ENCODE measurements at places on chromosomes 1 and 21.
A peak's percentile ranks its signal among the peaks of the same experiment; 100 is the strongest.

GRCh38 chr1:66982561-66983260 is 57.9 kb downstream of the MIER1 start:
- ATAC-seq: no peak

DNA sequence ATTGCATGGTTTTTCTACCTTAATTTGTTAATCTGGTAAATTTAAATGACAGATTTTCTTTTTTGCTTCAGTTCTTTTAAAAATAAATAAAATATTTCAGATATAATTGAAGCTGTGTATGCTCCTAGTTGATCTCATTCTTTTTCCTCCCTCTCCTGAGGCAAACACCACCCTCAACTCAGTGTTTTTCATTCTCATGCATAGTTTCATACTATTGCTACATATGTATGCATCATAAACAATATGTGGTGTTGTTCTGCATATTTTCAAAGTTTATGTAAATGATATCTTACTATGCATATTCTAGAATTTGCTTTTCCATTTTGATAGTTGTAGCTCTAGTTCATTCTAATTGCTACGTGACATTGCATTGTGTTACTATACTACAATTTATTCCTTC is 257.2 kb upstream of the POU3F1 start:
- no peak for ATAC-seq

DNA sequence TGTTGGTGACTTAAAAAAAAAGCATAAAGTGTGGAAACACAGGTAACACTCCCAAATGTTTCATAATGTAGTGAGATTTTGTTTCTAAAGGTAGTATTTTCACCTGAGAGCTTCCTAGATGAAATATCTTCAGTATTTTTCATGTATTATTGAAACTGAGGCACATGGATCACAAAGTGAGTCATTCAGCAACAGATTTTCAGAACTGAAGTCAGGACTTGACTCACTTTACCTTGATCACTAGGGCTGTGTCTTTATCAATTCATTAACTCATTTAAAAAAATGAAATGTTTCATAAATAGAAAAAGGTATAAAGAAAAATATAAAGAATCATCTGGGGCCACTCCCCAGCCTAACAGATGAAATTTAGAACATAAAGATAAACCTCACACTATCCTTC is 66.5 kb upstream of the RCC1 start:
- no peak for ATAC-seq

GRCh38 chr21:31162079-31162699 is 123.9 kb upstream of the KRTAP19-8 start:
- ATAC-seq: no peak

- ATAC-seq: no peak
Observed at GRCh38 chr1:45644661-45645060, 20.8 kb upstream of the CCDC17 start.

DNA sequence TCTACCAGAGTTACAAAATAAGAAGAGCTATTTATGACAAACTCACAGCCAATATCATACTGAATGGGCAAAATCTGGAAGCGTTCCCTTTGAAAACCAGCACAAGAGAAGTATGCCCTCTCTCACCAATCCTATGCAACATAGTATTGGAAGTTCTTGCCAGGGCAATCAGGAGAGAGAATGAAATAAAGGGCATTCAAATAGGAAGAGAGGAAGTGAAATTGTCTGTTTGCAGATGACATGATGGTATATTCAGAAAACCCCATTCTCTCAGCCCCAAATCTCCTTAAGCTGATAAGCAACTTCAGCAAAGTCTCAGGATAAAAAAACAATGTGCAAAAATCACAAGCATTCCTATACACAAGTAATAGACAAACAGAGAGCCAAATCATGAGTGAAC is 1169.5 kb downstream of the AMY1C start:
- ATAC-seq: no peak

GRCh38 chr1:5811419-5811818 is 180.8 kb downstream of the NPHP4 start:
- ATAC-seq: no peak

DNA sequence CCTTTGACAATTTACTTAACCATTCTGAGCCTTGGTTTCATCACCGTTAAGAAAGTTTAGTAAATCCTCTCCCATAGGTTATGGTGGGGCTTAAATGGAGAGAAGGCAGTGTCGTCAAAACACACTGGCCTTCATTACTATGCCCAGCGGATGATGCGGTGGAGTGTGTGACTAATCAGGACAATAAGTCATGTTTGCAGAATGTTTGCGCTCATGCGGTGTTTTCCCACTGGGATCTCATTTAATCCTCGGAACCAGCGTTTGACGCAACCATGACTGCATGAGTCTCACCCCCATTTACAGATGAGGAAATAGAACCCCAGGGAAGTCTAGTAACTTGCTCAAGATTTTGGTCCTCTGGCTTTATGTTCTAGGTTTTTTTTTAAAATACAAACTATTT is 17.5 kb downstream of the SLC26A9 start:
- peak; percentile 81 for ATAC-seq

DNA sequence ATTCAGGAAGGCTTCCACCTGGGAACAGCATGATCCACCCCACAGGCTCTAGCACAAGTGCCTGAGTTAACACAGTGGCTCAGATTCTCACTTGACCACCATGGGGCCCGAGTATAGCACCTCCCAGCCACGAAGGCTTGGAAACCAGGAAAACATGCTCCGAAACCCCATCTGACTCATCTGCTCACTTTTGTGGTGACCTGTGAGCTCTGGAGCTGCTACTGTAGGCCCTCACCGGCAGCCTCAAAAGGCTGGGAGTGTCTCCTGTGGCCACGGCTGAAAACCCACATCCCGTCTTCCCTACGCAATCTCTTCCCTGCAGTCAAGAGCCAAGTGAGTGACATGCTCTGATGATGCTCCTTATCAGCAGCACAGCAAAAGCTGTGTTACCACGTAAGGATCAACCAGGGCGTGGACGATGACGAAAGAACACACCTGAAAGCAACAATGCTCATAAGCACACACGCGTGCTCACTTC is 81.4 kb downstream of the TGFBR3 start:
- ATAC-seq: peak; percentile 73

- ATAC-seq: no peak
Observed at GRCh38 chr1:62897788-62898187, 113.9 kb downstream of the ATG4C start.

- ATAC-seq: no peak
Observed at GRCh38 chr1:192491804-192492554, 83.6 kb upstream of the RGS1 start.

- ATAC-seq: no peak
Observed at GRCh38 chr21:19731251-19731650, 1267.0 kb upstream of the NCAM2 start.

DNA sequence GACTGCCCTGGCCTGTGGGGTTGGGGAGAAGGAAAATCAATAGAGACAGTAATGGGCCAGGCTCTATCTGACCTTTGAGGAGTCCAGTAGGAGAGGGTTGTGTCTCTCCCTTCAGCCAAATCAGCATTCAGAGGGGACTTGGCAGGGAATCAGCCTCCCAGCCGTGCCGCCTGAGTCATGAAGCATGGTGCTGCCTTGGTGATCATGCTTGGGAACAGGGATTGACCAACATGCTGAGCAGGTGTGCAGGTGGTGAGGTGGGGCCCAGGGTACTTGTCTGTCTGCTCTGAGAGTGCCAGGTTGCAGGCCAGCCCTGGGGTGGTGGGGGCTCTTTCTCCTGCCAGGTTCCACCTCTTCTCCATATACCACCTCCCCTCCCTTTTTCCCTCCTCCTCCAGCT is 58.9 kb upstream of the TLR5 start:
- ATAC-seq: peak; percentile 78

- ATAC-seq: peak; percentile 17
Observed at GRCh38 chr1:232613752-232614381, 16.1 kb downstream of the SIPA1L2 start.

- ATAC-seq: no peak
Observed at GRCh38 chr1:96130432-96130831, 591.2 kb upstream of the PTBP2 start.

GRCh38 chr1:230382001-230382491 is 44.1 kb downstream of the PGBD5 start:
- ATAC-seq: no peak

GRCh38 chr21:19420565-19420964 is 1017.0 kb upstream of the TMPRSS15 start:
- no peak for ATAC-seq

GRCh38 chr1:108595507-108595906 is 35.6 kb downstream of the EEIG2 start:
- no peak for ATAC-seq

DNA sequence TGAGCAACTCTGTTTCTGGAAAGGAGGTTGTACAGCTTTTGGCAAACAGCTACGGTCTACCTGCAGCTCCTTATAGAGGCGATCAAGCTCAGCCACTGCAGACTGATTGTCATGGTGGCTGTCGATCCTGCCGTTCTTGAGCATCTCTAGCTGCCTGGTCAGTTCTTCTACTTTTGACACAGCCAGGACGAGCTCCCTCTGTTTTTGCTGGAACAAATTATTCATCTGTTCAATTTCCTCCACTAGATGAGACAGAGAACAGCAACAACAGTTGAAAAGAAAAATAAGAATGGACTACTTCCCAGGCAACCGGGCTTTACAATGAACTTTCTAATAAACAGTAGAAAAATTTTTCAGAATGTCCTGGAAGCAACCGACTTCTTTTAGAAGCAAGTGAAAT is 42.5 kb downstream of the TP53BP2 start:
- no peak for ATAC-seq

DNA sequence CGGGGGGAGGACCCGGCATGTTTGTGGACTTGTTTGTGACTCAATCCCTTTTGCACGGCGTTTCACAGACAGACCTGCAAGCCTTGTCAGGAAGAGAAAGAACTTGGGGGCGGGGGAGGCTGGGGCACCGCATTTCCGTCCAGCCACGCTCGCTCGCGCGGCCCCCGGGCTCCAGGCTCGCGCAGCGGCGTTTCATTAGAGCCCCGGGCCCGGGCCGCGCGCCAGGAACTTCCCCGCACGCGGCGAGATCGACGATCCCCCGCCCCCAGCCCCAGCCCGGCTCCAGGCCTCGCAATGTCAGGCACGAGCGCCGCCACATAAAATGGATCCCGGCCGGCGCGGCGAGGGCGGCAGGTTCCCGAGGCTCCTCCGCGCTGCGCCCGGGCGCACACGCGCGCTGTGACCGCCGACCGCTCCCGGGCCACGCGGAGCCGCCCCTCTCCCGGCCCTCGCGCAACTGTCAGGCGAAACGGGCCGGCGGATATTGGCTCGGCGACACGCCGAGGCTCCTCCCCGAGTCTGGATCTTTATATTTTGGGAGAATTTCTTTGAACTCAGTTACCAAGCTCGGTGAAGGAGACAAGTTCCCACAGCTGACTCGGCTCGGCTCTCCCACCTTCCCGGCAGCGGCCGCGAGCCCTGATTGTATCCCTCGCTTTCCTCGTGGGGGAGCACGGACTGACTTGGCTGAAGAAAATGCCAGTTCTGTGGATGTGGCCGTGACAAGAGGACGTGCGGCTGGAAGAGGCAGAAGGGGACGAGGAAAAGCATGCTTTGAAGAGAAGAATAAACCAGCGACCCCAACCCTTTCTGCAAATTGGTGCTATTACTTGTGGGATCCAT is at the start of gene KIF26B:
TSS of gene KIF26B (plus strand) at position 557 of the 843 bp plus-strand sequence. CDS start 440 bp downstream, outside the sequence.
- peak; percentile 19 for ATAC-seq

DNA sequence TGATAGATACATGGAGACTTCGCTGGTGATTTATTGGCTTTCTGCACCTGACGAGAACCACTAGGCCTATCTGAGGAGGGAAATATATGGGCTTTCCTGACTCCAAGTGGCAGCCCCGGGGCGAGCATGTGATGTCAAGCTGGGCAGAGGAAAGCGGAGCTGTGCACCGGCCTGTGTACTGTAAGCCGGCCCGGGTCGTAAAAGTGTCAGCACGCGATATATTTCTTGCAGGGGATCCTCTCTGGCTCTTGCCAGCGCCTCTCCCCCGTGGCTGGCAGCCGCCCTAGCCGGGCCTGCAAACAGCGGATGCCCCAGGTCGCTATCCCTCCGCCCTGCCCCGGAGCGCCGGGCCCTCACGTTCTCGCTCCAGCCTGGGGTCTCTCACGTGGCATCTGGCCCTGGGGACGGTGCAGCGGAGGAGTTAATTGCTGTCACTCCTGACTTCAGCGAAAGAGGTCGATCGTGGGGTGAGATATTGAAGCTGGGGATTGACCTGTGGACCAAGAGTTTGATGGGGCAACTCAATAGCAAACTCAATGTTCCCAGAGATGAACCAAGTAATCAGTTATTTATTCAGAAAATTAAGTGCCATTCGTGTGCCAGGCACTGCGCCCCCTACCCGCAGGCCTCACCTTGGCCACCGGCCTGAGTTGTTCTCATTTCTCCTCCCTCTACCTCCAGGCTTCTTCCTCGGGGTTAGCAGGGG is 41.0 kb upstream of the HAO2 start:
- peak; percentile 36 for ATAC-seq

- ATAC-seq: peak; percentile 83
Observed at GRCh38 chr21:33299181-33299752, 25.5 kb upstream of the IFNAR1 start.

DNA sequence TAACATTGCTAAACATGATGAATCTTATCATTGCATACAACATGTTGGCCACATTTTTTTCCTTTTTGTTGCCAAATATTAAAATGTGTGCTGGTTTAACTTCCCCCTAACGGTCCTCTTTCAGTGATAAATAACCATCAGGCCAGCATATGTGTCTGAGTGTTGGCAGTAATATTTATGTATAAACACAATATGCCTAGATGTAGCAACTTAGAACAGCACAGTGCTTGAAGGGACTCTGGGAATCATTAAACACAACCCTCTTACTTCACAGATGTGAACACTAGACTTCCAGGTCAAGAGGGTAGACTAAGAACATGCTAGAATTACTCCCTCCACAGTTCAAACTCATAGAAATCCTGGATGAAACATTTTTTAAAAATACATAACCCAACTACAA is 581.8 kb downstream of the PLPP3 start:
- no peak for ATAC-seq

GRCh38 chr1:226656601-226657277 is 82.3 kb downstream of the ITPKB start:
- ATAC-seq: peak; percentile 57

GRCh38 chr1:208335371-208336136 is 91.4 kb upstream of the PLXNA2 start:
- no peak for ATAC-seq

GRCh38 chr1:164886101-164886500 is 327.1 kb downstream of the PBX1 start:
- no peak for ATAC-seq

DNA sequence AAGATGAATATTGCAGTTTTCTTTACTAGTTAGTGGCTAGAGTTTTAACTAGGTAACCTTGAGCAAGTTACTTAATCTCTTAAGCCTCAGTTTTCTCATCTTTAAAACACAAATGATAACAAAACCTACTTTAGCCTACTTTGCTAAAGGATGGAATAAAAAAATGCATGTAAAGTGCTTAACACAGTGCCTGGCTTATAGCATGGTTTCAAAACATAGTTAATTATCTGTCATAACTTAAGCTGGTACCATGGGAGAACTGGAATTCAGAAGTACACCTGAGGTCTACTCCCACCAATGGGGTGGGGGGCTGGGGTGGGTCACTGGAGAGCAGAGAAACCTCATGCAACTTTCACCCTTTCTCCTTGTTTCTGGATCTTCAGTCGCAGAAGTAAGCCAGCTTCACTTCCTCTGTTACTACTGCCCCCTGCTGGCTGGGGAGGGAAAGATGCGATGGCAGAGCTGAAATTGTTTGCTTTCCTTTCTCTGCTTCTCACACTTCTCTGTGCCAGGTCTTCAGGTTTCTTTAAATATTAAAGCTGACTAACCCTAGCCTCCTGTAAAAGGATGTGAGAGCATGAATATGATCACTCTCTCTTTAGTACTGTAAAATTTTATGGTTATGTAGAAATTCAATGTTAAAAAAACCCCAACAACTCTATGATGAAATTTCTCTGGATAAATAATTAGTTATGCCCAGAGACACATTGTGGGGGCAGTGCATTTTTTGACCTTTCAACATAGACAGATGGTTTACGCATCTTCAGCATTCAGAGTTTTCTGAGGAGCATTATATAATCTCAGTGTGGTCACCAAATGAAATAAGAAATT is 324.2 kb downstream of the HLX start:
- no peak for ATAC-seq
